ENCODE measurements at places on chromosomes 7 and 10.
A peak's percentile ranks its signal among the peaks of the same experiment; 100 is the strongest.

- no peak for DNase-seq
Observed at GRCh38 chr7:151185762-151186639, 1.0 kb downstream of the ASB10 start.

DNA sequence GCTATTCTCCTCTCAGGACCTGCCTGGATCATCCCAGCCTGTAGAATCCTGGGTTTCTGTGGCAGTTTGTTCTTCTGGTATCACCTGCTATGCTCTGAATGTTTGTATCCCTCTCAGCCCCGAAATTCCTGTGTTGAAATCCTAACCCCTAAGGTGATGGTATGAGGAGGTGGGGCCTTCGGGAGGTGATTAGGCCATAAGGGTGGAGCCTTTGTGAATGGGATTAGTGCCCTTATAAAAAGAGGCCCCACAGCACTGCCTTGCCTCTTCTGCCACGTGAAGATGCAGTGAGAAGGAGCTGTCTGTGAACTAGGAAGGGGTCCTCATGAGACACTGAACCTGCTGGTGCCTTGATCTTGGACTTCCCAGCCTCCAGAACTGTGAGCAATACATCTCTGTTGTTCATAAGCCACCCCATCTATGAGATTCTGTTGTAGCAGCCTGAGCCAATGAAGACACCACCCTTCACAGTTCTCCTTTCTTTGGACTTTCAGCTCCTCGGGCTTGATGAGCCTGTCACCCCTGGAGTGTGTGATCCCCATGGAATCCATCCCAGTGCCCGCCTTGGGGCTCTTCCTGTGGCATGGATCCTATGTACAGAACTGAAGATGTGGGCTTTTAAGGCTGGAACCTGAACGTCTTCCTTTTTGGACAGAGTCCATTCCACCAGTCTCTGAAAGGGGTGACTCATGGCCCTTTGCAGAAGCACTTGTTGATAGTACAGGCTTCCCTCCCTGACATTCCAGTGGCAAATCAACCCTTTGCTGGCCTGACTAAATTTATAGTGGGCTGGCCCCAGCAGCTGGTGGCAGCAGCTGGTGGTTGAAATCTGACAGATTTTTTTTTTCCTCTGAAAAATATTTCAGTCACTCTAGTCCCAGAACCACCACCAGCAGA is 138.0 kb downstream of the TACC2 start:
- no peak for DNase-seq

- DNase-seq = no peak
Observed at GRCh38 chr10:87657371-87657770, 2.3 kb upstream of the PAPSS2 start.

DNA sequence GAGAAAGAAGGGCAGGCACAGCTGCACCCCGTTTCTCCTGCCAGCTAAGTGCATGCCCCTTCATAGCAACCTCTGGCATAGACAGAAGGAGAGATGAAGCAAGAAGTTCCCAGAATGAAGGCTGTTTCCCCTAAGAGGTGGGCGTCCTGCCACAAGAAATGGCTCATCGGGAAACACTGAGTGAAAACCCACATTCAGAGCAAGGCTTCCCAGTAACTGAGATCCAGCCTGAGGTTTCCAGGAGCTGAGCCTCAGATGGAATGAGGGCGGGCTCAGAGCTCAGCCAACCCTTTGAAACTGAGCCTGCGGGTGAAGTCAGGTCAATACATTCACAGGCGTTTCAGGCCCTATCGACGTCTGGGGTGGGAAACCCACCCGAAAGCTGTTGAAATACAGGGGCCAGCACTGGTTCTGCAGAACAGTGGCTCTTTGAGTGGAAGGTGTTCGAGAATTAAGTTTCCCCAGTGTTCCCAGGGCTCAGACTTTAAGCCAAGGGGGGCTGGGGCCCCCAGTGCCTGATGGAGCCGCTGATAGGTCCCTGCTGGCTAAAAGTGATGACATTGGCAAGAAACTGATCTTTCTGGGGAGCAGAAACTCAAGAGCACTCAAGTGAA is 510.2 kb downstream of the RPS24 start:
- no peak for DNase-seq

GRCh38 chr10:10845185-10845584 is 172.5 kb upstream of the CELF2 start:
- no peak for DNase-seq

DNA sequence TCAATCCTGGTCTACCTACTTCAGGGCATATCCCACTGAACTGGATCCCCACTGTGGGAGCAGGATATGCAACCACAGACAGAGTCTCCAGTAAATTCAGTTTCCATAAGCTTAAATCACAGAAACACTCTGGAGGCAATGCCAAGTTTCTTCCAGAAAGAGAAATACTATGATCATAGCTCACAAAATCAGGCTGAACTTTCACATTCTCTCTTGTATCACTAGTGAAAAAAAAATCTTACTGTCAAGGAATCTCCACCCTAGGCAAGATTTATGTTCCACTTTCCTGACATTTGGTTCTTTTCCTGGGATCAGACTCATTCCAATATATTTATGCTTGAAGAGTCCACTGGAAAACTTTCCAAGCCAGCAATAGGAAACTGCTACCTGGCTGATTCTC is 749.0 kb downstream of the SUGCT start:
- DNase-seq = no peak

DNA sequence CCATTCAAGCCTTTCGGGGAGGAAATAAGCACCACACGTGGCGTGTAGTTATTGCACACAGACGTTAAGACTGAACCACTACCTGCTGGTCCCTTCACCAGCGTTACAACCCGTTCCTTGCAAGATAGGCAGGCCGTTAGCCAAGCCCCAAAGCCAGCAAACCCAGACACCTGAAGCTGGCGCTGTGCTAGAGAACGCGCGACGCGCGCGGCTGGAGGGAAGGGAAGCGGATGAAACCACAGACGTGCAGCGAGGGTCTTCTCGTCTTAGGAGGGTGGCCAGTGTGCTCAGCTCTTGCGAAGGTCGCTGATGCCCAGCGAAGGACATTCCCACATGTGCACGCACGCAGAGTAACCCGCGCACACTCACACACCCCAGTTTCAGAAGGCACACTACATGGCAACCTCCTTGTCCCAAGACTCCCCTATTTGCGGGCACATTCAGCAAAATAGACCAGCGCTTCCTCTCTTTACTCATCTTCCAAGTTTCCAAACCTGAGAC is 980 bp downstream of the TMEM26 start:
- no peak for DNase-seq

GRCh38 chr7:143882604-143883078 is 19.3 kb downstream of the TCAF1 start:
- DNase-seq = no peak

GRCh38 chr10:1299041-1299726 is 243.0 kb downstream of the WDR37 start:
- no peak for DNase-seq

DNA sequence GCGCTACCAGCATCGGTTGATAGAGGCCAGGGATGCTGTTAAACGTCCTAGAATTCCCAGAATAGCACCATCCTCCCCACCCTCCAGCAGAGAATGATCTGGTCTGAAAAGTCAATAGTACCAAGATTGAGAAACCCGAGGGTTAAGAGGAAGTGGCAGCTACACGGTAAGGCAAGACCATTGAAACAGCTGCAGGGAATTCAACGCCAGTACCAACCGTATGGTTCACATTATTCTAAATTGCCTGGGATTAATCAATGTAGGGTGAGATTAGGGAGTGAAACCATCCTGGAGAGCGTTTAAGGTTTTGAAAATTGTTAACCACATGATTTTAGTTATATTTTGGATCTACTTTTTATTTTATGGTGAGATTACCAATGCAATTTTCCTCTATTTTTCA is 352.2 kb downstream of the PRPF18 start:
- no peak for DNase-seq

- DNase-seq = no peak
Observed at GRCh38 chr10:77603534-77603927, 34.1 kb downstream of the KCNMA1 start.

DNA sequence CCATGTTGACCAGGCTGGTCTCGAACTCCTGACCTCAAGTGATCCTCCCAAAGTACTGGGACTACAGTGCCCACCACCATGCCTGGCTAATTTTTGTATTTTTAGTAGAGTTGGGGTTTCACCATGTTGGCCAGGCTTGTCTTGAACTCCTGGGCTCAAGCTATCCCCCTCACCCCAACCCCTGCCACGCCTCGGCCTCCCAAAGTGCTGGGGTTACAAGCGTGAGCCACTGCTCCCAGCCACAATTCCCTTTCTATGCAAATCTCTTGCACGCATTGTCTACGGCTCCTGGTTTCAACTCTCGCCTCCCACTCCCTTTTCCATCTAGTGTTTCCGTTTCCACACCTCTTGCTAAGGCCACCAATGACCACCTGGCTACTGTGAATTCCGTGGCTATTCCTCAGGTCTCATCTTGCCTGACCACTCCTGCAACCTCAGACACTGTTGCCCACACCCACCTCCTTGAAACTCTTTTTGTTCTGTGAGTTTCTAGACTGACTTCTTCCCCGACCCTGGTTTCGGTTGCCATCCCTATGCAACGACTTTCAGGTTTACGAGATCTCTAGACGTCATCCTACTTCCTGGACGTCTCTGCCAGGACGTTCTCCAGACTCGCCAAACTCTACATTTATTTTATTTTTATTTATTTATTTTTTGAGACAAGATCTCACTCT is 3.4 kb downstream of the CLDN3 start:
- DNase-seq = no peak

- no peak for DNase-seq
Observed at GRCh38 chr7:386385-386784, 96.4 kb downstream of the FOXL3 start.

DNA sequence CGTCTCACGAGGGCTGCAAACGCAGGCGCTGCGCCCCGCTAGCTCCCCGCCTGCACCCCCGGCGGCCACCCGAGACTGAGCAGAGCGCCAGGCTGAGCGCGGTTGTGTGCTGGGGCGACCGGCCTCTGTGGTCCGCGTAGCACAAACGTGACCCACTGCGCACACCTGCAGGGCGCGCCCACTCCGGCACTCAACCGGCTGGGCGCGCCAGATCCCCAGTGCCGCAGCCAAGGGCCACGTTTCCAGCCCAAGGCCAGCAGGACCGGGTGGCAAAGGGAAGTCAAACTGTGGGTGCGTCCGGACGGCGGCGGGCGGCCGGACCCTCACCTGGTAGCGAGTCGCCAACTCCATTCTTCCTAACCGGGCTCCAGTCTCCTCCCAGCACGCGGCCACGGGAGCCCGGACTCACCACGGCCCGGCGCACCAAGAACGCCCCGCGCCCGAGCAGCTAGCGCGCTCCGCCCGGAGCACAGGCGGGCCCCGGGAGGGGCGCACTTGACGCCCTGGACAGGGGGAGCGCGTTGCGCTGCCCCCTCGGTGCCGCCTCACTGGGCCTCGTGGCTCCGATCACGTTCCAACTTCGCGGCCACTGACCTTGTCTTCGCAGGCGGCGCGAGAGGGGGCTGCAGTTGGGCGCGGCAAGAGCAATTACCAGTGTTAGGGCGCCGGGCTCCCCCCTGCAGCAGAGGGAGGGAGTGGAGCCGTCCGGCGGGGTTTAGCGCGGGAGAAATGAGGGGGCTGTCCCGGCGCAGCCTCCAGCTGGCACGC is at the start of gene CDCA7L:
Gene CDCA7L, minus strand, starts transcription at position 446 of the 768 bp plus-strand sequence. Its CDS starts 95 bp downstream, at position 351.
- peak; percentile 93 for DNase-seq

DNA sequence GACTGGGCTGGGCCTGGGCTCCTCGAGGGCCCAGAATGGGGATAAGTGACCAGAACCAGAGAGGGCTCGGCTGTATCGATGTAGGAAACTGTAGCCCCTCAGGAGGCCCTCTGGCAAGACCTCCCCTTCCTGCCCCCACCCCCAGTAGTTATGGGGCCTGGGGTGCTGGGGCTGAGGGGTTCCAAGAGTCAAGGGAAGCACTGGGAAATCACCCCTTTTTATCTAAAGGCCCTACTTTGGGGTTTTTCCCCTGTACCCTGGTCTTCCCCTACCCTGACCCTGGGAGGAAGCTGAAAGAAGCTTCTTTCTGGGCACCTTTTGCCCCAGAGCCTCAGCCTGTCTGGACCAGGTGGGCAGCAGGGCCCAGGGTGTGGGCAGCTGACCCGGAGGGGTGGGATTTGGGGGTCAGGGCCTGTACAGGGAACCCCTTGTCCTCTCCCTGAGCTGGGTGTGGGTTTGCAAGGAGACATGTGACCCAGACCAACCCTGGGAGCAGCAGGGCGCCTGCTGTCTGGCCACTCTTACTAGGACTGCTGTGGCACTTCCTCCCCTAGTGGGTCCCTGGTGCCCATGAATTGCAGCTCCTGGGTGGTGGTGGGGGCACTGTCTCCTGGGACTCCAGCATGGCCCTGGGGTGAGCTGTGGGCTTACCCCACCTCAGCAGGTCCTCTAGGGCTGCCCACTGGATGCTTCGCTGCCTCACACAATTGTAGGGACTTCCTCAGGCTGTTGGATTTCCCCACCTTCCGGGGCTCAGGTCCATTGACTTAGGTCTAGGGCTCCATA is 1.5 kb downstream of the IRF5 start:
- DNase-seq = no peak

DNA sequence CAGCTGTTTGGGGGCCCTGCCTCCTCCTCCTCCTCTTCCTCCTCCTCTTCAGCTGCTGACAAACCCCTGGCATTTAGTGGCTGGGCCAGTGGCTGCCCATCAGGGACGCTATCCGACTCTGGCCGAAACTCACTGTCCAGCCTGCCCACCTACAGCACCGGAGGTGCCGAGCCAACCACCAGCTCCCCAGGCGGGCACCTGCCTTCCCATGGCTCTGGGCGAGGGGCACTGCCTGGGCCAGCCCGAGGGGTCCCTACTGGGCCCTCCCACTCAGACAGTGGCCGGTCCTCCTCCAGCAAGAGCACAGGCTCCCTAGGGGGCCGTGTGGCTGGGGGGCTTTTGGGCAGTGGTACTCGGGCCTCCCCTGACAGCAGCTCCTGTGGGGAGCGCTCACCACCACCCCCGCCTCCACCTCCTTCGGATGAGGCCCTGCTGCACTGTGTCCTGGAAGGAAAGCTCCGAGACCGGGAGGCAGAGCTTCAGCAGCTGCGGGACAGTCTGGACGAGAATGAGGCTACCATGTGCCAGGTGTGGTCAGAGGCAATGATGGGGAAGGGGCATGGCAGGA is 4.1 kb downstream of the LZTS2 start:
- no peak for DNase-seq

DNA sequence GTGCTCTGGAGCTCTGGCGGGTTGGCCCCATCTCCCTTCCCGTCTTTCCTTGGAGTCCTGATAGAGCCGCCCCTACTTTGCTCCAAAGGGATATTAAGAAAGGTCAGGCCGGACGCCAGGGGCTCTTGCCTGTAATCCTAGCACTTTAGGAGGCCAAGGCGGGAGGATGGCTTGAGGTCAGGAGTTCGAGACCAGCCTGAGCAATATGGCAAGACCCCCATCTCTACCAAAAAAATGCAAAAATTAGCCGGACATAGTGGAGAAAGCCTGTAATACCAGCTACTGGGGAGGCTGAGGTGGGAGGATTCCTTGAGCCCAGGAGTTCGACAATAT is 313 bp upstream of the MLXIPL start:
- DNase-seq = no peak

GRCh38 chr7:97842006-97842405 is 30.2 kb downstream of the ASNS start:
- DNase-seq = no peak

GRCh38 chr10:13399236-13399635 is 51.1 kb upstream of the SEPHS1 start:
- peak; percentile 40 for DNase-seq

GRCh38 chr10:13066527-13066926 is 33.4 kb upstream of the OPTN start:
- no peak for DNase-seq
